Activated T-cell treated with anti-CD3 and anti-CD28 coated beads, Interleukin-2, amount 50 U/mL, for 72 hours (primary cell): ENCODE measurements at places on chromosomes 16 and 17.

DNA sequence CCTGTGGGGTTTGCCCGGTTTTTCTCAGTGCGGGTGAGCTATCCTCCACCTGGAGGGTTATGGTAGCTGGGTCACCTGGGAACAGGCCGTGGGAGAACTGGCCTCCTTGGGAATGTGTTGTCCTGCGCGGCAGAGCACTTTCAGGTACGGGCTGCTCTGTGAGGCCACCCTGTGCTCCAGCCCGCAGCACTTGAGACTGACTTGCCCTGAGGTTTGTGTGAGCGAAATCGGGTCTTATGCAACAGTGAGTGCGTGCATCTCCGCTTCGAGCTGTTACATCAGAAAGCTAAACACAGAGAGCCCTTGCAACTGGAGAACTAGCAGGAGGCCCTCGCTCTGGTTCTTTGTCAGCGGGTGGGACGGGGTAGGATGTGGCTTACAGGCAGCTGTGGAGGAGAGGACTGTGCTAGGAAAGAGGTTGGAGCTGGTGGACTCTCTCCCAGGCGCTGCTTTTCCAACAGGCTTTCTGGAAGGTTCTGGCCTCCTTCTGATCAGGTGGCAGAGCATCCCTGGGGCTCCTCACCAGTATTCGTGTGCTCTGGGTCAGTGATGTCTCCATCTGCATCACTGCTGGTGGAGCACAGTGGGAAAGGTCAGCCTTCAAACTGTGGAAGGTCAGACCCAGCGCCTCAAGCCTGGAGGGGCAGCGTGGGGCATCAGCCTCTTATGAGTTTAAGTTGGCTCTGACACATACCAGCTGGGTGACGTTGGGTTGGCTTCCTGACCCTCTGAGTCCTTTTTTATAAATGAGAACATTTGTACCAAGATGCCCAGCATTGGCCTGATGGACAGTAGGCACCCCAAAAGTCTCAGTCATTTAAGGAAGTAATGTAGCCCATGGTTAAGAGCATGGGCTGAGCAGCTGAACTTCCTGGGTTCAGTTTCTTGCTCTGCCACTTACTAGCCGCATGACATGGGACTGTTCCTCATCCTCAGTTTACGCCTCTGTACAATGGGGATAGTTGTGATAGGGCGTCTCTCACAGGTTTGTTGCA is 76.3 kb downstream of the KSR1 start:
- DNase-seq = no peak

DNA sequence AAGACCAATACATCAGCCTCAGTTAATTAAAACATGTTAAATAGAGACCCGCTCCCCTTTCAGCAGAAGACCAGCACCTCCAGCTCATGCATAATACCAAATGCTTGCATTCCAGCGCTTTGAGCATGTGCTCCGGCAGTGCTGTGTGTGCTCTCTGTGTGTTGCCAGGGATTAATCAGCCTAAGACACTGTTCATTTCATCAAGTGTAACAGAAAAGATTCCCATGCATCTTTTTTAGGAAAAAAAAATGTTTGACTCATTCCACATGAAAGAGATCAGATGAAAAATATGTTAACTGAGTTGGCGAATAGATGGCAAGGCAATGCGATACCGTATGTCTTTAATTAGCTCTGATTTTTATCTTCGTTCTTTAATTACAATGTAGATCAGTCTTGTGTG is 187.6 kb downstream of the RPTOR start:
- no peak for DNase-seq

DNA sequence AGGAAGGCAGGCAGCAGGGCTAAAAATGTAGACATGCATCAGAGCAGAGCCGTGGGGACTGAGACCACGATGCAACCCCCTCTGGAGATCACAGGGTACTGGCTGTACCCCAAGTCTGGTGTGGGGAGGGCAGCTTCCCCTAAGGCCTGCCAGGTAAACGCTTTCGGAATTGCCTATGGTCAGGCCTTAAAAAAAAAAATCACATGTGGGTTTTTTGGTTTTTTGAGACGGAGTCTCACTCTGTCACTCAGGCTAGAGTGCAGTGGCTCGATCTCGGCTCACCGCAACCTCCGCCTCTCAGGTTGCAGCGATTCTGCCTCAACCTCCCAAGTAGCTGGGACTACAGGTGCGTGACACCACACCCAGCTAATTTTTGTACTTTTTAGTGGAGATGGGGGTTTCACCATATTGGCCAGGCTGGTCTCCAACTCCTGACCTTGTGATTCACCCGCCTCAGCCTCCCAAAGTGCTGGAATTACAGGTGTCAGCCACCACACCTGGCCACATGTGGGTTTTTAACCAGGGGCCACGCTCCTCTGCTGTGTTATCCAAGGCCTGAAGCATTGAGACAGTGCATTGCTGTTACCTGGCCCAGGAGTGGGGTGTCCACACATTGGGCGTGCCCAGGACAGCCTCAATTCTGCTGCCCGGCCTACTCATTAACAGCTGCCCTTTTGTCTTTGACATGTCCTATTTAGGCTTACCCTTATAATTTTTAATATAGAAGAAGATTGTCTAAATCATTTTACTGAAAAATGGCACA is 50.4 kb downstream of the LITAF start:
- DNase-seq = no peak

DNA sequence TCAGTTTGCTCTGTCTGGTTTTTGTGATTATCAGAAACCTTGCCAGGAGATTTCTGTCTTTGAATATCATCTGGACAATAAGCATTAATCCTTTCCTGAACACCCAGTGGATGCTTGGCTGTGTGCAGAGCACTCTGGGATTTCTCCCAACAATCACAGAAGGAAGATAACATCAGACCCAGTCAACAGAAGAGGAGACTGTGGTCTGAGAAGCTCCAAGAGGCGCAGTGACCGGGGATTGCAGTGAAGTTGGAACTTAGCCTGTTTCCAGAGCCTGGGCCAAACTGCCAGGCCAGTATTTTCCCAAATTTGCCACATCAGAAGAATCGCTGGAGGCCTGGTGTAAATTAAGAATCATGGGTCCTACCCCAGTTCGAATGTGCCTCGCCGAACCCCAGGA is 264.7 kb downstream of the C16orf95 start:
- DNase-seq = no peak

DNA sequence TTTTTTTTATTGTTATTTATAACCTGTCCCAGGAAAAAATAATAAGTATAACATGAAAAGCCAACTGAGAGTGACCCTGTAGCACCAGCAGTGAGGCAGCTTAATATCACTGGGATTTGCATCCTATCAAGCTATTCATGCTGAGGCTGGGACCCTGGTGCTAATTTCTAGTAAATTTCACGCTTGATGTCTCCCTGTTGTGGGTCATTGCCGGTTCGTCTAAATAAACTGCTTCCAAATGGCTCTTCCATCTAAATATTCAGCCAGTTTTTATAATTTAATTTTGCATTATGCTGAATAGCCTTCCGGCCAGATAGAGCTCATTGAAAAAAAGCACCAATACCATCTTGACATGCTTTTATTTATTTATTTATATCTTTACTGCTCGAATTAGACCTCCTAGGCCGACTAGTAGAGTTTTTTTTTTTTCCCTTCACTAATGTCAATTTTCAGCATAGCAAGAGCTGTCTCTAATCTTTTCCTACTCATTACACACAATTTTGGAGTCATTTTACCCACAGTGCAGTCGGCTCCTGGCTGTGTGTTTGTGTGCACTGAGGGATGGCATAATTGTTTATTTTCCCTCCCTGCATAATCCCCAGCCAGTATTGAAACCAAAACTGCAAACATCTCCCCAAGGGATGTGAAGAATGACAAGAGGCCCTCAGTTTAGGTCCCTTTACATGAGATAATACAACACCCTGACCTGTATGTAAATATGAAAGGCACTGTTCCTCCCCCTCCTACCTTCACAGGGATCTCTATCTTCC is 168.8 kb downstream of the AATF start:
- DNase-seq = no peak

DNA sequence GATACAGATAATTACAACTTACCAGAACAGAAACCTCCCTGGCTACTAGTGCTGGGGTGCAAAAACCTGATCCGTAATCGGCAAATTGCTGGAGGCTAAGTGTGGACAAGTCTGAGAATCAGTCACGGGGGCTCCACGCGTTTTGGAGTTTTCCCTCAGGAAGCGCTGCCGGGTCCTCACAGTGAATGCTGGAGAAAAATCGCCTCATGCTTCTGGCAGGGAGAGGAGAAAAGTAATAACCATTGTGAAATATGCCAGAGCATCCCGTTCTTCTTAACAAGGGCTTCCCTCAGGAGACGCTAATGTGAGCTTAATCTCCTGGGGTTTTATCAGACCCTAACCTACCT is 79.0 kb upstream of the CACNG5 start:
- no peak for DNase-seq

DNA sequence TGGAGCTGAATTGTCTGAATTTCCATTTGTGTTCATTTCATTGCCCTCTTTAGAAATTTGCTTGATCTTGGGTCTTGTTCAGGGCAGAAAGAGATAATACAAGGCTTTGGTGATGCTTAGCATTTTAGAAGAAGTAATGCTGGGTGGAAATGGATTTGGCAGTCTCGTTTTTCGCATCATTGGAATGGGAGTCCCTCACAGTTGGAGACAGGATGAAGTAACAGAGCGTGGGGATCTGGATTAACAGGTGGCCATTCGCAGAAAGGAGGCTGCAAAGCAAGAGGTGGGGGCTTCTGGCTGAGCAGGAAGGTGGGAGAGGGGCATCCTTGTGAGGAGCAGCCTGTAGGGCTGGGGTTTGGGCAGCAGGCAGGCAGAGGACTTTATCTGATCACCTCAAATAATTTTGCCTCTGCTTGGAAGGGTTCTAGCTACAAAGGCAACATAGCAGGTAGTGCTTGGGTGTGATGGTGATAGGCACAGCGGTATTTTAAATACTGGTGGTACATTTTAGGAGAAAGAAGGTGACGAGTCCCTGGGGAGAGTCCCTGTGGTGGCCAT is 17.0 kb downstream of the KSR1 start:
- DNase-seq = no peak

DNA sequence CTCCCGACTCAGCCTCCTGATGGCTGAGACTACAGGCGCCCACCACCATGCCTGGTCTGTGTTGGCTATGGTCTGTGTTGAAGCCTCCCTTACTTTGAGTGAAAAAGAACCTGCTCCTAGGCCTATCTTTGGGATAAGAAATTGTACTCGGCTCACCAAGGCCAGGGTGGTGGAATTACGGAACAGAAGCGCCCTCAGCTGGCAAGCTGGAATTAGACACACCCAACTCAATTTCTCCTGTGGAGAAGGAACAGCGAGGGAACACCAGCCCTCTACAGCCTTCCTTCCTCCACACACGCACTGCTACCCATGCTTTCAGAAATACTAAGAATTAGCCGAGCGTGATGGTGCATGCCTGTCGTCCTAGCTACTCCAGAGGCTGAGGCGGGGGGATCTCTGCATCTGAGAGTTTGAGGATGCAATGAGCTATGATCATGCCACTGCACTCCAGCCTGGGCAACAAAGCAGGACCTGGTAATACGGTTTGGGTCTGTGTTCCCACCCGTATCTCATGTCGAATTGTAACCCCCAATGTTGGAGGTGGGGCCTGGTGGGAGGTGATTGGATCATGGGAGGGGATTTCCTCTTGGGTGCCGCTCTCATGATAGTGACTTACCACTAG is 40.1 kb upstream of the RBBP6 start:
- DNase-seq = peak; percentile 23

DNA sequence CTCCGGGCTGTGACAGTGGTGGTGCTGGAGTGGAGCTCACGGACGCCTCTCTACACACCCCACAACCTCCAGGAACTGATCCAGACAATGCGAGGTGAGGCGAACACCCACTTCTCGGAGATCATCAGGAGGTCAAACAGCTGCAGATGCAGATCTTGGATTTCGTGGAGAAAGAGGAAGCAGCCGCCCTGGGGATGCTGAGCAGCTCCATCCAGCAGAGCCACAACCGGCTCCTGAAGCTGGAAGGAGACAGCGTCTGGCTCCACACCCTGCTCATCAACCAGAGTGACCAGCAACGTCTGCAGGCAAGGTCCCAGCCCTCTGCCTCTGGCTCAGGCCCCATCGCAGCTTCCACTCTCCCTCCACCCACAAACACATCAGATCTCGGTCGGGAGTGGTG is 13.2 kb upstream of the SLC16A5 start:
- no peak for DNase-seq

- no peak for DNase-seq
Observed at GRCh38 chr17:63358111-63358839, 87.8 kb downstream of the CYB561 start.

DNA sequence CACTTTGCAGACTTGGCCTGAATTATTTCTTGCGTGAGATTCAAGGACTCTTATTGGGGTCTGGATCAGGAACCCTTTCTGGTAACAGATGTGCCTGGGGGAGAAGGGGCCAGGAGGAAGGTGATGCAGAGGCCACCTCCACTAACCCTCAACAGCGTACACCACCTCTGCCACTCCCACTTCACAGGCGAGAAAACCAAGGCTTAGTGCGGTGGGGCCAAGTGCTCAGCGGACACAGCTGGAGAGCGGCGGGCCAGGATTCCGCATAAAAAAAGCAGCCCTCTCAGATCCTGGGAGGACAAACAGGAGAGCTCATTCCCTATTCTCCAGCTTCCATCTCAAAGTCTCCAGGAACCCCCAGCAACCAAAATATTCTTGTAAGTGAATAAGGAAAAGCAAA is 51.4 kb downstream of the SLC7A5 start:
- DNase-seq = no peak

DNA sequence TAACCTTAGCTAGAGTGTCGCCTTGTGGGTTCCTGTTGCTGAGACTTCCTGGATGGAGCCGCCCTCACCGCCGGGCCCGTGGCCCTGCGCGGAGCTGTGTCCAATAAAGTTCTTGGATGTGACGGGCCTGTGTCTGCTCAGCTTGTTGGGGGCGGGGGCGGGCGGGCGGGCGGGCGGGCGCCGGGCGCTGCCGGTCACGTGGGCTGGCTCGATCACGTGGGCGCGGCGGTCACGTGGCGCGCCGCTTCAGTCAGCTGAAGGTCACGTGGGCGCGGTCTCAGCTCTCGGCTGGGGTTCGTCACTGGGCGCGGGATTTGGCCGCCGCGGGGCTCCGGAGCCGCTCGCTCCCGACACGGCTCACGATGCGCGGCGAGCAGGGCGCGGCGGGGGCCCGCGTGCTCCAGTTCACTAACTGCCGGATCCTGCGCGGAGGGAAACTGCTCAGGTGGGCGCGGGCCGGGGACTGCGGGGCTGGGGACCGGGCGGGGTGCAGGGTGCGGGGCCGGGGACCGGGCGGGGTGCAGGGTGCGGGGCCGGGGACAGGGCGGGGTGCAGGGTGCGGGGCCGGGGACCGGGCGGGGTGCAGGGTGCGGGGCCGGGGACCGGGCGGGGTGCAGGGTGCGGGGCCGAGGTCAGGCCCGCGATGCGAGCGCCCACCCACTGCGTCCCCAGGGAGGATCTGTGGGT is at the start of gene AMDHD2:
Gene AMDHD2 (plus strand): TSS at position 275 of the 687 bp plus-strand sequence. CDS start 88 bp downstream, at position 363.
- DNase-seq = peak; percentile 92

DNA sequence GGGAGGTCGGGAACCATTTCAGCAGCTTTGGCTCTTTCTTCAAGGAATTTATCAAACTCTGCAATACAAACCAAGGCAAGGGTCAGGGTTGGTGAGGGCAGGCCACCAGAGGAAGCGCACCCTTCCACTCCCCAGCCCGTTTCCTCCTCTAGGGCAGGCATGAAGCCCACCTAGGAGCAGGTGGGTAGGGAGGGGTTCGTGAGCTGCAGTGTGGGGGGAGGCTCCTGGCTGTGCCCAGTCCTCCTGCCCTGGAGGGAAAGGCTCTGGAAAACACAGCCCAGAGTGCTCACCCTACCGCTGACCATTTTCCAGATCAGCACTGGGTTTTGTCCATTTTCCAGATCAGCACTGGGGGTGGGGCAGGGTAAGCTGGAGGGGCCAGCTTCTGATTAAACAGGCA is 10.9 kb upstream of the SREBF1 start:
- DNase-seq = no peak

- no peak for DNase-seq
Observed at GRCh38 chr17:57282296-57282695, 26.0 kb downstream of the MSI2 start.

GRCh38 chr16:73145166-73145880 is 97.4 kb upstream of the ZFHX3 start:
- no peak for DNase-seq
